Stimulated activated CD4-positive, alpha-beta T cell treated with anti-CD3 and anti-CD28 coated beads, Interleukin-1b, Interleukin-23, amount 100 ng/mL, for 1 hour (primary cell): ENCODE measurements at places on chromosomes 13 and 19.

GRCh38 chr13:30346153-30346788 is 38.9 kb upstream of the KATNAL1 start:
- no peak for DNase-seq

DNA sequence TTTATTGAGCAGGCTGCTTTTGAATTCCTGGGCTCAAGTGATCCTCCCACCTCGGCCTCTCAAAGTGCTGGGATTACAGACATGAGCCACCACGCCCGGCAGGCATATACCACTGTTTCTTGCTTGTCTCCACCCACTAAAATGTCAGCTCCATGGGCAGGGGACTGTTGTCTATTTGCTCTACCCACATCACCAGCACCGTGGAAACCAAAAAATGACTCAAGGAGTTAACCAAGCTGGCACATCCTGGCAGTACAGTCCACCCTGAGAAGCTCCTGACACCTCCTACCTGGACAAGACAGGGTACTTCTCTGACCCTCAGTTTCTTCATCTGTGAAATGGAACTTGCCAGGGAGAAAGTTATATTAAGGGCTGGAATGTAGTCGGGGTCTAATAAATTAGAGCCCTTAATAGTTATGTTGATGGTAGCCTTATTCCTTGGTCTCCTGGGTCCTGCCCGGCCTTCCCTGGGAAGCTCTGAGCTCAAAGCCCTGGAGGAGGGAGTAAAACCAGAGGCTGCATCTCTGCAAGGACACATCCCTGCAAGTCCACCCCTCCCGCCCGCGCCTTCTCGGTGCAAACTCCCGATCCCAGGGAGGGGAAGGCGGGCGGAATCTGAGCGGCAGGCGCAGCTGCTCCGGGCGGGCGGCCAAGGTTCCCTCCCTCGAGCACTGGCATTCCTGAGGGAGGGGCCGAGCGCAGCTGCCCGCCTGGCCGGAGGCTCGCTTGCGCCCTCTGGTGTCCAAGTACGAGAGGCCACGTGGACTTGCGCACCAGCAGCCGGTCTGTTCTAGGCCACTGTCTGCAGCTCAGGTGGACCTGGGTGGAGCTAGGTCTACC is 14.1 kb downstream of the RDH8 start:
- DNase-seq: peak; percentile 56

- DNase-seq: no peak
These were observed 1582.0 kb upstream of the PCDH20 start for GRCh38 chr13:62997696-62998095.

DNA sequence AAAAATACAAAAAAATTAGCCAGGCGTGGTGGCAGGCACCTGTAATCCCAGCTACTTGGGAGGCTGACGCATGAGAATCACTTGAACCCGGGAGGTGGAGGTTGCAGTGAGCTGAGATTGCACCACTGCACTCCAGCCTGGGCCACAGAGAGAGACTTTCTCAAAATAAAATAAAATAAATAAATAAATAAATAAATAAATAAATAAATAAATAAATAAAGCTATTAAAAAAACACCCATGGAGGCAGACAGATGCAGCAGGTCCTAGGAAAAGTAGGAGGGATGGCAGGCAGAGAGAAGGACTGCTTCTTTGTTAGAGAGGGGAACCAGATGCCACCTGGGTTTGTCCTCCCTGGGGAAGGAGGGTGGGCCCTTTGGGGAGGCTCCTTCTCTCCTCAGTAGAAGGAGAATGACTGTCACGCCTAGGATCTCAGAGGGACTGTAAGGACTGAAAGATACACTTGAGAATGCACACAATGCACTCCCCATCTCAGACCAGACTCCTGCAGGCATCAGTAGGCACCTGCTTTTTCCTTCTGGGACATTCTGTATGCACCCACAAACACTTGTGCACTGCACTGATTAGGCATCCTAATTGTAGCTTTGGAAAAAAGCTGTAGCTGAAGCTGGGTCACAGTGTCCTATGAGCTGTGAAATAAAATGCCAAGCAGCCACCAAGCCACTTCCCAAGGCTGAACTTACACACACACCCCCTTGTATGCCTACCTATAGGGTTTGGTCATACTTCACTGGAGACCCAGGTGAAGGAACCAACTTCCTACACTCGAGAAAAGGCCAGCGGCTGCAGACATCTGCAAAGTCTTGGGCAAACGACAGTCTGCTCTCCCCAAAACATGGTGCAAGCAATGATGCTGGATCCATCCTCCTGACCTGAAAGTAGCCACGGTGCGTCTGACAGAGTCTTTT is 18.9 kb upstream of the SLC35E1 start:
- DNase-seq: no peak
